Cortex of kidney (tissue), 1 donor: ENCODE measurements at places on chromosomes 3 and 15.

GRCh38 chr3:170226426-170226960 lies 4.3 kb downstream of the PRKCI start:
- no peak for DNase-seq

- no peak for DNase-seq
Observed at GRCh38 chr15:91508633-91509032, 344.9 kb upstream of the SLCO3A1 start.

GRCh38 chr15:78850352-78850751 lies 22.3 kb upstream of the MORF4L1 start:
- DNase-seq, result no peak

DNA sequence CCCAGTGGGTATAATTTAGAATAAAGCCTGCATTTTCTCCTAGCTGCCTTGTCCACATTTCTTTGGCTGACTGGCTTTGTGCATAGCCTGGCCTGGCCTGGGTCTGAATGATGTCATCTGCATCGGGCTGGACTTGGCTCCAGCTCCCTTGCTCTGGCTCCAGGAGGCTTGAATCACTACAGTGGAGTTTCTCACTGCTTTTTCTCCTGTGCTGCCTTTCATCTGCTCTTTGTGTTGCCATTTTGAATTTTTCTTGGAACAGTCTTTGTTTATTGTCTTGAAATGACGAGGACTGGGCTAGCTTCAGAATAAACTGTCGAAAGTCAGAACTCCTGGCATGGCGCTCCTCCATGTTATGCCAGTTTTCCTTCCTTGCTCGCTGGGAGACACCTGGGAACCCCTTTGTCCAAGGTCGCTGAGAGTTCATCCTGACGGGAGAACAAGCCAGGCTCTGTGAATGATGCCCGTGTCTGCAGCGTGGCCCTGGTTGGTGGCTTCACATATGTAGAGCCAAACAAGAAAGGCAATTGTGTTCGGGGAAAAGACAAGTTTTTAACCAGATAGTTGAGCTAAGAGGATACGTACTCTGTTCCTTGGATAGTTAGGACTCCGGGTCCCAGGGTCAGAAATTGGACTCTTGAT lies 258.9 kb downstream of the PDZRN3 start:
- DNase-seq, result no peak

DNA sequence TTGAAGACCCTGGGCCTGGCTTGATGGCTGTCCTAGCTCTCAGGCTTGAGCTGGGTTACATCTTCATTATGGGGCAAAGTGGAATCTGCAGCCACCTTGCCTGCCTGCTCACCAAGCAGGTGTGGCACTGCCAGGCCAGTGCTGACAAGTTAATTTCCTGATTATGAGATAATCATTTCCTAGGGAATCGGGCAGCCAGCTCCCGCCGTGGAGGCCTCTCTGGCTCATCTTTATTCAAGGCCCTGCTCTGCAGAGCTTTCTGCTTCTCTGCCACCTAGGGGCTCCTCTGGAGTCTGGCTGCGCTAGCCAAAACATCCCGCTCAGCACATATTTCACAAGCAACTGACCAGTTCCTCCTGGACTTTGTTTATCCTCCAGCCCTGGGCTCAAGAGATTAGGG lies 9.9 kb downstream of the LOXL1 start:
- no peak for DNase-seq

GRCh38 chr3:179276743-179277142 lies 25.8 kb upstream of the KCNMB3 start:
- no peak for DNase-seq

DNA sequence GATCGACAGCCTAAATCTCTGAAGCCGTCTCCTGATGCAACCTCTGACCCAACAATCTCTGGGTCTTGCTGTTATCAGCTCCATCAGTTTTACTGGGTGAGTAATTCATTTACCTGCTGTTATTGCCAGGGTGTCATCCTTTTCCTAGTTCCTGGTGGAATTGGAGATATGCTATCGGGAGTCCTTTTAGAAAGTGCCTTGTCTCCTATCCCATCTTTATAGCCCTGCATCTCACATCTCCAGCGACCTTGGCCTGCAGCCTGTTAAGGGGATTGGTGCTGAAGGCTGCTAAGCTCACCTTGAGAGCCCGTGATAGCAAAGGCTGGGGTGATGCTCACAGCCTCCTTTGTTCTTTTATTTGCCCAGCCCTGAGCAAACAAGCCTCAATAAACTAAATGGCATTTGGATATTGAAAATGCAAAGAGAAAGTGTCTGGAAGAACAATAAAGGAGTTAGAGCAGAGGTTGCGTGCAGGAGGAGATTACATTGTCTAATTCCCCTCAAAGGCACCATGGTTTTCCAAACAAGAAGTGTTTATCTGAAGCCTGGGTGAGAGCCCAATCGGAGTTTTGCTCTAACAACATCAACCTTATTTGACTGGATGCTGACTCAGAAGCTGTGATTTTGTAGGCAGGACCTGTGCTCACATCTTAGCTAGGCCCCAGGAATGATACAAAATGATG lies 101.8 kb downstream of the RPLP1 start:
- no peak for DNase-seq

DNA sequence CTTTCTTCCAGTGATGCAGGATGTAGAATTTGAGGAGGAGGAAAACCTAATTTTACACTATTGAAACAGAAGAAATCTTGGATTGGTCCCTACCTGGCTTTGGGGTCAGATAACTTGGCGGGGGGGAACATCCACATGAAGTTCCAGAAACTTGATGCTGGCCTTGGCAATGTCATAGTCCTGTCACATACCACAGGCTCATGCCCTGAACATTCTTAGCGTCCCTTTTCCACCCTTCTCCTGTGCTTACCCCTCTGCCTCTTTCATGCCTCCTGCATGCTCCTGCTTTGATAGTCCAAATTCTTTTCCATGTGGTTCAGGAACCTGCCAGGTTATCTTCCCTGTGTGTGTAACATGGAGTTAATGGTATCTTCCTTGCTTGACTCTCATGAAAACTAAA lies 110.6 kb downstream of the UNC13C start:
- no peak for DNase-seq

DNA sequence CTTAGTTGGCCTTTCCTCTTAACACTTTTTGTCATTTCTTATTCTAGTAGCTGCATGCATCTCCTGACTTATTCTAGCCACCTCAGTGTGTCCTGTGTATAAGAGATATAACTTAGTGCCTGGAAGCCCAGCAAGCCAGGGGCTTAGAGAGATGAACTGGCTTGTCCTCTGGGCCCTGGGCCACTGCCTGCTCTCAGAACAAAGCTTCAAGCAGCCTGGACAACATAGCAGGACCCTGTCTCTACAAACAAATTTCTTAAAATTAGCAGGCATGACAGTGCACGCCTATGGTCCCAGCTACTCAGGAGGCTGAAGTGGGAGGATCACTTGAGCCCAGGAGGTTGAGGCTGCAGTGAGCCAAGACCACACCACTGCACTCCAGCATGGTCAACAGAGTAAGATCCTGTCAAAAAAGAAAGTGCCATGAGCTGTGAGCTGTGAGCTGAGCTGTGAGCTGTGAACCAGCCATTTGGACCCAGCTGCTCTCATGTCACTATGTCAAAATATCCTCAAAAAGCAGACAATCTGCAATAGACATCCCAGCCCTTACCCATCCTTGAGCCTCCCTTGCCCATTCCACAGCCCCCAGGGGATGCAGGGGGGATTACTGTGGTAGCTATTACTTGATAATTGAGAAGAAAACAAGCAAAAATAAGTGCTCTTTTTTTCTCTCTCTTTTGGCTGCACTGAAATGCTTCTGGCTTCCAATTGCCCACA lies 174.5 kb downstream of the OPA1 start:
- DNase-seq, result no peak

- no peak for DNase-seq
Observed at GRCh38 chr3:9696480-9697220, 7.0 kb upstream of the CPNE9 start.

GRCh38 chr15:92457471-92458041 lies 63.9 kb downstream of the ST8SIA2 start:
- DNase-seq, result no peak

DNA sequence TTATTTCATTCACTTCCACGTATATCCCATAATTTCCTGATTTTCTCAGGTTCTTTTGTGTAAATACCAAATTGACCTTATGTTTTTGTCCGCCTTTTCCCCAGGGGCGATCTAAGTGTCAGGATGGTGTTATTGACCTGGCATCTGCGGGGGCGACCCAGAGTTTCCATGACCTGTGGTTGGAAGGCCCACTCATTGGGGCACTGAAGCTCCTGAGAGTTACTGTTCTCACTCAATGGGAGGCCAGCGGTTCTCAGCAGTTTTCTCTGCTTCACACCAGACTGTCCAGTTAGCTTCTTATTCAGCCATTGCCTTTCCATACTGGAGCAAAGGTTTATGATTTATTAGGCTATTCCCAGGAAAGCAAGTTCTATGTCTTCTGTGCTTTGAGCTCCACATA lies 53.3 kb downstream of the B3GALNT1 start:
- DNase-seq, result no peak
